ENCODE measurements at places on chromosomes 13 and 19. TPM values are rescaled to one million over a fixed set of nuclear protein-coding genes. Genes with fewer than 3 reads are reported as not detected.
A peak's percentile ranks its signal among the peaks of the same experiment; 100 is the strongest.

- H3K36me3 ChIP-seq, result no peaks in the 10 kb centered on the region
- no peak overlapping the region for H3K4me3 ChIP-seq
- DNase-seq, result no peak
- H3K27me3 ChIP-seq, result no peaks in the 10 kb centered on the region
- H3K4me1 ChIP-seq, result no peaks in the 10 kb centered on the region
These were observed 332.1 kb downstream of the SHISA2 start for GRCh38 chr13:25719666-25720065.

DNA sequence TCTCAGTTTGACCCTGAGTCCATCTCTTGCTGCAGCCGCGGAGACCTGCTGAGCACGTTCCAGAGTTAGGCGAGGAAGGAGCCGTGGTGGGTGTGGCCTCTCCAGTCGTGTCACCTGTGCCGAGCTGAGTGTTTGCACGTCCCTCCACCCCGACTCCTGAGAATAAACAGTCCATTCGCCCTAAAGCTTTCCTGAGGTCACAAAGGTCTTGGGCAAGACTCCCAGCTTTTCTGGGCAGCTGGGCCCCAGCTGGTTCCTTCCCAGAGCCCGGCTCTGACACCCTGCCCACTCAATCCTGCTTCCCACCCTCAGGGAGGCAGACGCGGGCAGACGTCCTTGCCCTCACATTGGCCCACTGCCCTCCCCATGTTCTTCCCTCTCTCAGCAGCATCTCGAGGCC lies 142.2 kb downstream of the KCTD15 start:
- no peak overlapping the region for H3K27ac ChIP-seq
- H3K27me3 ChIP-seq, result no peaks in the 10 kb centered on the region
- DNase-seq, result no peak
- no peaks in the 10 kb centered on the region for H3K4me1 ChIP-seq

- peaks cover 73% of the 10 kb centered on the region for H3K36me3 ChIP-seq
- H3K27me3 ChIP-seq, result no peaks in the 10 kb centered on the region
- H3K4me1 ChIP-seq, result no peaks in the 10 kb centered on the region
- H3K27ac ChIP-seq, result no peak overlapping the region
- DNase-seq, result no peak
These were observed 20.6 kb upstream of the QTRT1 start for GRCh38 chr19:10680545-10681135.

DNA sequence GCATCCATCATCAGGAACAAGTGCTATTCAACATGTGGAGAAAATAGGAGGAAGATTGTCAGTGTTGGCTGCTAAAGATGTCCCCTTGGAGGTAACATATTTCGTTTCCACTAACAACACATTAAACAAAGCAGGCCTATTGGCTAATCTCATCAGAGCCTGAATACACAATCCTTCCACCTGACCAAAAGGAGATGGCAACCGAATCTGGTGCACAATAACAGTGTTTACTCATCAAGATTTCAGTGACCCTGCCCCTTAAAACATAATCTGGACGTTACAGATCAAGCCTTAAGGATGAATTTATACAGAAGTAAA lies 582.5 kb downstream of the EFNB2 start:
- H3K36me3 ChIP-seq, result no peaks in the 10 kb centered on the region
- no peak overlapping the region for H3K27ac ChIP-seq
- no peaks in the 10 kb centered on the region for H3K27me3 ChIP-seq
- no peaks in the 10 kb centered on the region for H3K4me1 ChIP-seq
- no peak for DNase-seq
- H3K4me3 ChIP-seq, result no peak overlapping the region

DNA sequence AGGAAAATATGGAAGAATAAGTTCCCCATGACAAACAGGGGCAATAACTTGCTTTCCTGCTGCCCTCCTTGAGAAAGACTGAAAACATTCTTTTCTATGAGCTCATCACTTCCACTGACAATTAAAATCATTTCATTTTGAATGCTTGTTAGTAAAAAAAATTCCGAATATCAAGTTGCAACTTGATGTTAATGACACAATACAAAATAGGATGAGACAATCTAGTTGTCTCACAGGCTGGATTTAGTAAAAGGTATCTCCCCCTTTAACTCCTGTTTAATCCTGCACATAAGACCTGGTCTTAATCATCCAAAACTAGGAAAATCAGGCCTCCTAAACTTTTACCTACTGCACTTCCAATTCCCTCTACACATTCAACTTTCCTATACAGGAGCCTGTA lies 24.7 kb downstream of the IRS2 start:
- no peak overlapping the region for H3K4me3 ChIP-seq
- no peaks in the 10 kb centered on the region for H3K4me1 ChIP-seq
- no peak for DNase-seq
- no peaks in the 10 kb centered on the region for H3K27me3 ChIP-seq
- no peaks in the 10 kb centered on the region for H3K36me3 ChIP-seq
- H3K27ac ChIP-seq, result no peak overlapping the region

- H3K27ac ChIP-seq, result no peak within 1 kb of the TSS
- peak; percentile 29 for DNase-seq
- H3K27me3 ChIP-seq, result peaks cover 3% of the 10 kb centered on the region
- H3K4me1 ChIP-seq, result peaks cover 15% of the 10 kb centered on the region
- no peak within 1 kb of the TSS for H3K4me3 ChIP-seq
- H3K36me3 ChIP-seq, result no peaks in the 10 kb centered on the region
These were observed at the start of gene PNMA8C for GRCh38 chr19:46428239-46429135. Gene PNMA8C, minus strand, starts transcription at chr19:46428936. Its CDS starts 577 bp downstream, at chr19:46428359.

DNA sequence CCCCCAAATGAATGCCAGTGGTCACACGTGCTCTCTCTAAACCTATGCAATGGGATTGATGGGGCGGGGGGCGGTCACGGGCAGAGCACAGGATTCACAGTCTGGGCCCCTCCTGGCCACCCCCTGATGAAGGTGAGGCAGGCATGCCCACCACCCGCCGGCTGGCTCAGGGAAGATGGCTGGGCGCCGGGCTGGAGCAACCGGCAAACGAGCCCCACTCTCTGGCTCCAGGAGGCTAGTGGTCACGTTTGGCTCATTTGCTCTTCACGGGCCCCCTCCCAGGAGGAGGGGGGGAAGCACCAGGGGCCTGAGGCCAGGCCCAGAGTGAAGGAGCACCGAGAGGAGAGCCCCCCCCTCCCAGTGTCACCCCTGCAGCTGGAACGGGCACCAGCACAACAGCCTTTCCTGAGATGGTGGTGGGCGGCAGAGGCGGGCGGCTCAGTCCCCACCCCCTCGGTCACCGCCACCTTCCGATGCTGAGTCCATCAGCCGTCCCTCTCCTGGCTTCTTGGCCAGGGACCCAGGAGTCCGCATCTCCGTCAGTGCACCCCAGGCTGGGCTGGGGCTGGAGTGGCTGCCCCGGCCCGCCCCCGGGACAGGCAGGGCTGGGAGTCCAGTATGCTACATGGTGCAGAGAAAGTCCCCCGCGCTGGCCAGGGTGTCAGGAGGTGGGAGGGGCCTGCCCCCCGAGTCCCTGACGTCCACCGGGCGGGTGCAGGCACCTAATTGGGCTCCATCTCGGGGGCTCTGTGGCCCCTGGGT lies 9.7 kb downstream of the BBC3 start:
- DNase-seq, result no peak
- H3K27me3 ChIP-seq, result no peaks in the 10 kb centered on the region
- no peak overlapping the region for H3K27ac ChIP-seq
- no peak overlapping the region for H3K4me3 ChIP-seq
- no peaks in the 10 kb centered on the region for H3K36me3 ChIP-seq
- H3K4me1 ChIP-seq, result peaks cover 8% of the 10 kb centered on the region

DNA sequence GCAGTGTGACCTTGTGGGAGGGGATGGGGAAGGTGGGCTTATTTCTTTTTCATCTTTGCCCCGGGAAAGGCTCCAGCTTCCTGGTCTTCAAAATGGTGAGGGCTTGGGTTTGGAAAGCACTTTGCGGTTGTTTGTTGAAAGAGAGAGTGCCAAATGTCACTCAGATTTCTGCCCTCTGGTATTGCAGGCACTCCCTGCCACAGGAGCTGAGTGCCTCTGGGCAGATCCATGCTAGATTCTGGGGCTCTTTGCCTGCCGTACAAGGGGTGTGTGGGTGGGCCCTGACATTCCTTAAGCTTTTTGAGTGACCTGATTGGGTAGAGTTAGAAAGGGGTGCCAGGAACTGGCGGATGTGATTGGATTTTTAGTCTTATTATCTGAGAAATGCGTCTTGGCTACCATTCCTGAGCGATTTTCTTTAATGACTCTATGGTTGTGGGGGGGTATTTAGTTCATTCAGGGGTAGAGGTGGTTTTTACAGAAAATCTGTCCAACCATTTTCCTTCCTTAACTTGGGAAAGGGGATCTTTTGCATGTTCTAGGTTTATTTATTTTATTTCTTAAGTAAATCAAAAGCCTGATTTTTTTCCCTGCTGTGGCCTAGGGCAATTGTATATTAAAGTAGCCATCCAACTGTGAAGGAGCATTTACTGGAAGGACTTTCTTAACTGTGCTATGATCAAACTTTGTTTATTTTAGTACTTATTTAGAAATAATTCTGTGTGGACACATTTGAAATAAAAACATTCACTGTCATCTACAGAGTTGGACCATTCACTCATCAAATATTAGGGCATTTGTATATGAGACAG lies 3.2 kb downstream of the ARHGAP35 start:
- H3K4me1 ChIP-seq, result peaks cover 48% of the 10 kb centered on the region
- no peaks in the 10 kb centered on the region for H3K36me3 ChIP-seq
- no peaks in the 10 kb centered on the region for H3K27me3 ChIP-seq

DNA sequence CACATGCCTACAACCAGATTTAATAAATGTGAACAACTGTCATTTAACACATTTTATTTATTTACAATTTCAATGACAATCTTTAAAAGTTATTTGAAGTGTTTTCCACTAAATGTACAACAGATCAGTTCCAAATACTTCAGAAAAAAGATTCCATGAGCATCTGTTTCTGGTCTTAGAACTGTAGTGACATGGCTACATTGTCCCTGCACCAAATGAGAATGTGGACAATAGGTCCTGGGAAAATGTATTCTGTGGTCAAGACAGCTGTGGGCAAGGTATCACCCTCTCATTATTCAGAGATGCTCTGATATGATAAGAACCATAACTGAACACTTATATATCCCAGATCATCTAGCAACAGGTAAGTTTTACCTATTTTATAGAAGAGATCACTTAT lies 43.7 kb downstream of the ELF1 start:
- no peak overlapping the region for H3K27ac ChIP-seq
- no peaks in the 10 kb centered on the region for H3K36me3 ChIP-seq
- H3K4me1 ChIP-seq, result no peaks in the 10 kb centered on the region
- no peaks in the 10 kb centered on the region for H3K27me3 ChIP-seq

DNA sequence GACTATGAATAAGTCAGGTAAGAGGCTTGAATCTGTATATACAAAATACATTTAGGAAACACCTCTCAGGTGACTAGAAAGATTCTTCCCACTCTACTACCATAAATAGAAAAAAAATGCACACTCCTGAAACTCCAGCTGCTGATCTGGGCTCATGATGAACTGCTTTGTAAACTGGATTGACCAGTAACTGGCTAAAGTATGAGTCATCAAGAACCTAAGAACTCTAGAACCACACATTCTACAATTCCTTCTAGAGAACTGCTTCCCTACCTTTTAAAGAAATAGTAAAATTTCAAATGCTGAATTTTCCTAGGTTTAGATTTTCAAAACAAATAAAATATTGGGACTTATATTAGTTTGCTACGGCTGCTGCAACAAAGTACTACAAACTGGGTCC lies 55.2 kb downstream of the ELF1 start:
- no peaks in the 10 kb centered on the region for H3K27me3 ChIP-seq
- no peak overlapping the region for H3K4me3 ChIP-seq
- peak; percentile 39 for DNase-seq
- H3K27ac ChIP-seq, result no peak overlapping the region
- H3K36me3 ChIP-seq, result no peaks in the 10 kb centered on the region

DNA sequence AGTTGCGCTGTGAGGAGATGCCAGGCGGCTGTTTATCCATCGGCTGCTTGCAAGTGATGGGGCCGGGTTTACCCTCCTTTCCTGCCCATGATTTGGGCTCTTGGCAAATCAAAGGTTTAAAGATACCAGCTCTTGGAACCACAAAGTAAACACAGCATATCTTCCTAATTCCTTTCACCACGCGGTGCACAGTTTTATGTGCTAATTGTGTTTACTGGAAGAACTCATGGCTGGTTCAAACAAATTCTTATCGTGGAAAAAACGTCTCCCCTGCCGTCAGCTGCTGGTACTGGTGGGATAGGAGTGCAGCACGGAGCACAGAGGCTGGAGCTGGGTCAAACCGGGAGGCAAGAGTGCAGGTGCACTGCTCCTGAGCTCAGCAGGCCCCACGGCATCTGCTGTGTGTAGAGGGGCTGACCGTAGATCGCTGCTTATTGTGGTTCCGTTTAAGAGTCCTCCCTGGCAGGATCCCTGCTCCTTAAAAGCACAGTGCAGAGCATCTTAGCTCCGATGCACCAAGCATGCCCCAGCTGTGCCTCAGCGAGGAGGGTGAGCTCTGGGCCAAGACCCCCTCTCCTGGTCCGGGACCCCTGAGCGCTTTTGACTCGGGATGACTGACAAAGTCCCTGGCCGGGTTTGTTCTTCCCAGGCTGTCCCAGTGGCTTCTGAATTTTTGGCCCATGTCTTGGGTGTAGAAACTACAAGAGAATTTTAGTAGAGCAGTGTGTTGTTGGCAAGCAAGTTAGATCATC lies 51.3 kb upstream of the GAS6 start:
- peaks cover 8% of the 10 kb centered on the region for H3K4me1 ChIP-seq
- H3K36me3 ChIP-seq, result no peaks in the 10 kb centered on the region
- DNase-seq, result no peak
- H3K4me3 ChIP-seq, result no peak overlapping the region

DNA sequence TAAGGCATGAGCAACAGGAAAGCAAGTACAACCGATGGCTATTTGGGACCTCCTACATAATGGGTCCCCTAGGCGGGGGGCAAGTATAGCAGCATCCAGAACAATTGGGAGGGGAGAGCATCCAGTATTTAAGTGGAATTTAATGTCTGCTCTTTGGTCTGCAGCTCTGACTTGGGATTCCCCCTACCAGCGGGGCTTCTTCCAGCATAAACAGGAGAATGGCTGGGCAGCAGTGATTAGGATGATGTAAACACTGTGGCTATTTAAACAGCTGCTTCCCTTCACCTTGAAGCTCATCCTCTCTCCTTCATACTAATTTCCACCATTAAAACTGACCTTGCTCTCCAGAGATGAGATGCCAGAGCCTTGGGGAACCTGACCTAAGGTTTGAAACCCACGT lies 73.9 kb upstream of the OXGR1 start:
- no peaks in the 10 kb centered on the region for H3K27me3 ChIP-seq
- no peak overlapping the region for H3K27ac ChIP-seq
- peaks cover 8% of the 10 kb centered on the region for H3K4me1 ChIP-seq
- DNase-seq, result peak; percentile 2
- no peaks in the 10 kb centered on the region for H3K36me3 ChIP-seq
- H3K4me3 ChIP-seq, result no peak overlapping the region

- H3K36me3 ChIP-seq, result peaks cover 8% of the 10 kb centered on the region
- no peak overlapping the region for H3K4me3 ChIP-seq
- no peak overlapping the region for H3K27ac ChIP-seq
These were observed 27.2 kb downstream of the COLGALT1 start for GRCh38 chr19:17582613-17583012.

GRCh38 chr19:45653634-45654033 lies 14.4 kb upstream of the GIPR start:
- DNase-seq, result no peak
- H3K27me3 ChIP-seq, result no peaks in the 10 kb centered on the region
- H3K36me3 ChIP-seq, result no peaks in the 10 kb centered on the region
- H3K4me1 ChIP-seq, result no peaks in the 10 kb centered on the region

- no peak overlapping the region for H3K4me3 ChIP-seq
- H3K4me1 ChIP-seq, result no peaks in the 10 kb centered on the region
- H3K27ac ChIP-seq, result no peak overlapping the region
- no peak for DNase-seq
These were observed 234.7 kb downstream of the NHLRC3 start for GRCh38 chr13:39272994-39273393.

The CYP2F1 gene
- total RNA-seq, result not detected

The ZNF560 gene
- not detected for total RNA-seq

The SMIM44 gene
- total RNA-seq, result not detected

The ZNF99 gene
- not detected for total RNA-seq

The PLPP2 gene
- total RNA-seq, result 2.9 TPM

The DUS3L gene
- total RNA-seq, result 18.4 TPM

All from astrocyte (in vitro differentiated cells and primary cell).